ENCODE measurements at places on chromosomes 5 and 9.

- no peak for DNase-seq
Measured at GRCh38 chr5:37568893-37569292, 189.8 kb downstream of the WDR70 start.

DNA sequence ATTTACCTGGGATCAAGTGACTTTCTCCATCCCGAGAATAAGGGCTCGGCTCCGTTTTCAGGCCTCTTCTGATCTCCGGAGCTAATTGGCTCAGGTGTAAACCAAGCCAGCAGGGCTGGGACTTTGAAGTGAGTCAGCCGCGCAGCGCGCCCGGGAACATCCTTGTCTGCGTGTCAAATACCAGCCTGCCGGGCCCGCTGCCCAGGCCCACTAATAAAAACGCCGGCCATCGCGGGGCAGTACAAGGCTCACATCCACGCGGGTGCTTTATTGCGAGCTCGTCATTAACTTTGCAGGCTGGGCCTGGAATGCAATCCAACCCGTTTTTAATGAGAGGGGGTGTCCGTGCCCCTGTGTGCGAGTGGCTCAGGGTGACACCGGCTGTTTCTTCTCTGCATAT lies 416.8 kb downstream of the IRX2 start:
- DNase-seq, result no peak

GRCh38 chr5:177996660-177997318 lies 747 bp upstream of the PROP1 start:
- DNase-seq, result no peak

GRCh38 chr9:114437401-114437893 lies 49.7 kb upstream of the AKNA start:
- DNase-seq, result no peak

- no peak for DNase-seq
Measured at GRCh38 chr9:126106404-126106803, 220.2 kb upstream of the MVB12B start.

GRCh38 chr5:105816961-105817360 lies 1853.8 kb downstream of the EFNA5 start:
- DNase-seq, result no peak

GRCh38 chr5:97525780-97526179 lies 342.7 kb upstream of the RIOK2 start:
- no peak for DNase-seq

Data from nucleus accumbens (tissue), 56 donors.